ENCODE measurements at places on chromosomes 7 and 10. TPM values are rescaled to one million over a fixed set of nuclear protein-coding genes. Genes with fewer than 3 reads are reported as not detected.

Gene CTNNA3
- 2.7 TPM for total RNA-seq

Gene OPTN
- total RNA-seq = 3.6 TPM

Gene SFTPD
- total RNA-seq = not detected

Gene ITIH5
- 0.66 TPM for total RNA-seq

Gene SPDYE1
- total RNA-seq = not detected

Gene MAGI2
- total RNA-seq = 1.8 TPM

Gene CARD11
- not detected for total RNA-seq

Gene COL13A1
- total RNA-seq = 0.20 TPM

Gene PDZD7
- total RNA-seq = 0.25 TPM

Gene PDIA4
- 222 TPM for total RNA-seq

Gene LCOR
- 26.7 TPM for total RNA-seq

Gene ADAMTS14
- total RNA-seq = 6.4 TPM

Gene GJD4
- 1.2 TPM for total RNA-seq

Gene PPP1R17
- total RNA-seq = not detected

Gene NPTX2
- total RNA-seq = not detected

Gene RAMP3
- not detected for total RNA-seq

Gene ANLN
- 215 TPM for total RNA-seq

Gene NACAD
- 4.8 TPM for total RNA-seq

Gene RPEL1
- not detected for total RNA-seq

Gene ARHGEF5
- total RNA-seq = not detected

Gene SPDYE9
- total RNA-seq = not detected

Gene CRHR2
- total RNA-seq = not detected

Gene ORC5
- total RNA-seq = 55.5 TPM

Gene SPDYE5
- not detected for total RNA-seq

Gene IQUB
- total RNA-seq = 0.05 TPM

Gene PTF1A
- not detected for total RNA-seq

Gene EVX1
- total RNA-seq = not detected

Gene PON1
- total RNA-seq = 0.84 TPM

Gene TAS2R5
- total RNA-seq = 0.18 TPM

Measured in SJCRH30 (cell line).